Activated CD4-positive, alpha-beta T cell treated with anti-CD3 and anti-CD28 coated beads for 48 hours (primary cell): ENCODE measurements at places on chromosomes 7 and 10.
A peak's percentile ranks its signal among the peaks of the same experiment; 100 is the strongest.

DNA sequence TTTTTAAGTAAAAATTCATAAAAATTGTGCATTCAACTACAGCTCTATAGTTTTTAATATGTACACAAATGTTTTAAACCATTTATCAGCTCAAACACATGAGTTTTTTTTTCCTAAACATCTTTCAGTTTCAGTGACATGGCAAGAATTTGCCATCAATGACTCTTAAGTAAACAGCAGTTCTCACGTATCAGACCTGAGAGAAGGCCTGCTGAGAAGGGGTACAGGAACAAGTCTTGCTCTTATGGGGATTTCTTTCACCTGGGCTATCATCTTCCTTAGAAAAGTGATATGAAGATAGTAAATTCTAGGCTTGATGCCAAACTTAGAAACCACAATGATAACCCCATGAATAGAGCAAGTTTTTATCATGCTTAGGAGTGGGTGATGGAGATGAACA lies 467.8 kb downstream of the ARL4A start:
- no peak for DNase-seq

GRCh38 chr7:80726666-80727065 lies 88.2 kb downstream of the CD36 start:
- no peak for DNase-seq

DNA sequence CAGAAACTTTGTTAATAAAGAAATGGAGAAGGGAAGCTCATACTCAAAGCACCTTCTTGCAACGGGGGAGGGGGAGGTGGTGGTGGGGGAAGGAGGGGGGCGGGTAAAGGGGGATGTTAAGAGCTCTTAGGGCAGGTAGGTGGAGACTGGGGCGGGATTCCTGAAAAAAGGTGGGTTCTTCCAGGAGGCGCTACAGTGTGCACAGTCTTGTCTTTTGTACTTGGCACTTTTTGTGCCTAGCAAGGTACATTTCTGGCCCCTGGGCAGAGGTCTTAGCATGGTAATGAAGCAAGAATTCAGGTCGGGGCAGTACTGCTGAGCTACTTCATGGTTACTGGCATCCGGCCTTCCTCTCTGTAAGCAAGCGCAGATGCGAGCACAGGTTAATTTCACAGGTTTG lies 15.2 kb upstream of the LAMB4 start:
- no peak for DNase-seq

- DNase-seq, result no peak
Measured at GRCh38 chr7:46047581-46047980, 126.5 kb upstream of the IGFBP3 start.

DNA sequence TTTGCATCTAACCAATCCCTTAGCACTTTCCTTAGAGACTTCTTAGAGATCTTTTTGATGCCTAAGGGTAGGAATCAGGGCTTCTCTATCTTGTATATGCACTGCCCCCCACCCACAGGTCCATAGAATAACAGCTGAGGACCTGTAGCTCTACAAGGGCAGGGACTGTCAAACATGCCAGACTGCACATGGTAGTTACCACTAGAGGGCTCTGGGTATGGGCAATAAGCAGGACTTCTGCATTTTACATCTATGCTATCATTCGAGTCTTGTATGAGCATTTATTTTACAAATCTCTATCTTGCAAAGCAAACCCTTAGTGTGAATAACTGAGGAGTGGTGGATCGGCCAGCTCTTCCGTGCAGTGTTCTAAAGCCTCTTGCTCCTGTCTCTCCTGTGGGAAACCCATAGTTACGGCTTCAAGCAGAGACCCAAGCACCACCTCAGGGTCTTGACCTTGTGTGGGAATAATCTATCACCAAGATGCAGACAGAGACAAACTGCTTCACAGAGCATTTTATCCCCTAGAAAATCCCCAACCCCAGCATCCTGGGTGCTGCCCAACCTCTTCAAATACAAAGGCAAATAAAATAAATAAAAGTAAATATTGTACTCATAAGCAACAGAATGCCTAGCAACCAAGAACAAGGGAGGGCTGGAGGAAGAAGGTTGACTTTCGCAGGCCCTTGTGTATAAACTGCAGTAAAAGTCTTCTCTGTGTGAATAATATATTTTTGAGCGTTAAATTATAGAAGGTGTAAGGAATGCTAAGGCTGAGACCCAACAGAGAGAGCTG lies 219.3 kb downstream of the WDR11 start:
- no peak for DNase-seq

DNA sequence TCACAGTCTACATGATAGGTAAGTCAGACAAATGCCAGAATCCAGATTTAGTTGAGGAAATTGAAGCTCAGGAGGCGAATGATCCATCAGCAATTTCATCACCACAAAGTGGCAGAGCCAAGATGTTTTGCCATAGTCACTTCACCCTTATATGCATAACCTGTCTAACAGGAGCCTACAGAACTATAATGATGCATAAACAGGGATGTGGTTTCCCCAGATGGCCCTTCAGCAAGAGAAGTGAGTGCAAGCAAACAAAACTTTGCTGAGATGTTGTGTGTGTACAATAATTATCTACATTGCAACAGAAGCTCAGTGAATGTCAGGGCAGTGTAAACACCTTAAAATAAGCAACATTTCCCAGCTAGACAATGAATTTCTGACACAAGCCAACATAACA lies 28.6 kb downstream of the PON3 start:
- no peak for DNase-seq

DNA sequence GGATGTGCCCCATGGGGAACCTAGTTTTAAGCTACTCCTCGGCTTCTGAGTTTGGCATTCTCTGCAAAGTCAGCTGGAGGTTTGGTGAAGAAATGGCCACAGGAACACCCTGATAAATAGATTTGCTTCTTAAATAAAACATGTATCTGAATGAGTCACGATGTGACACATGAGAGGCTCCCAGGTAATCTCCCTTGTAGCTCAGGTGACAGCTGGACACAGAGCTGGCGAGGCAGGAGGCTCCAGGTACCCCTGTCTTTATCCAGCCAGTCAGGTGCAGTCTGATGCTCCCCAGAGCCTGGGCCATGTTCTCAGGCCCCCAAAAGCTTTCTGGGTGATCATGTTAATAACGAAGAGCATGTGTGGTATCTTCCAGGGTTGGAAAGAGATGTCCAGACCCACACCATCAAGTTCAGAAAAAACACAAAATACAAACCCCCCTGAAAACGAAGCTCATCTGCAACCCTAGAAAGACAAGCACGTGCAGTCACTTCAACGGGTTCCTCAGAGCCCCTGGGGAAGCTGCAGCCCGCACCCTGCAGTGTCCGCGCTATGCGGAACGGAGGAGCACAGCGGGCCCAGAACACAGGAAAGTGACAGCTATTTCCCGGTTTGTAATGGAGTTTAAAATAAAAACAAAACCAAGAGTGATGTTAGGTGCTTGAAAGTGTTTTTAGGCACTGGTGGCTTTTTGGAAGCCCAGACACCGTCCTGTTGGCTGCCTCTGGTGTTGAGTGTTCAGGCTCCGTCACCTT lies 69.4 kb downstream of the ZRANB1 start:
- DNase-seq, result no peak

- DNase-seq, result peak; percentile 73
Measured at GRCh38 chr10:73768881-73769280, 13.0 kb upstream of the CHCHD1 start.

GRCh38 chr7:129719980-129720732 lies 108.6 kb downstream of the NRF1 start:
- no peak for DNase-seq

GRCh38 chr7:33829536-33829935 lies 75.8 kb upstream of the BMPER start:
- DNase-seq, result no peak

- no peak for DNase-seq
Measured at GRCh38 chr7:4629287-4629895, 52.7 kb upstream of the FOXK1 start.

DNA sequence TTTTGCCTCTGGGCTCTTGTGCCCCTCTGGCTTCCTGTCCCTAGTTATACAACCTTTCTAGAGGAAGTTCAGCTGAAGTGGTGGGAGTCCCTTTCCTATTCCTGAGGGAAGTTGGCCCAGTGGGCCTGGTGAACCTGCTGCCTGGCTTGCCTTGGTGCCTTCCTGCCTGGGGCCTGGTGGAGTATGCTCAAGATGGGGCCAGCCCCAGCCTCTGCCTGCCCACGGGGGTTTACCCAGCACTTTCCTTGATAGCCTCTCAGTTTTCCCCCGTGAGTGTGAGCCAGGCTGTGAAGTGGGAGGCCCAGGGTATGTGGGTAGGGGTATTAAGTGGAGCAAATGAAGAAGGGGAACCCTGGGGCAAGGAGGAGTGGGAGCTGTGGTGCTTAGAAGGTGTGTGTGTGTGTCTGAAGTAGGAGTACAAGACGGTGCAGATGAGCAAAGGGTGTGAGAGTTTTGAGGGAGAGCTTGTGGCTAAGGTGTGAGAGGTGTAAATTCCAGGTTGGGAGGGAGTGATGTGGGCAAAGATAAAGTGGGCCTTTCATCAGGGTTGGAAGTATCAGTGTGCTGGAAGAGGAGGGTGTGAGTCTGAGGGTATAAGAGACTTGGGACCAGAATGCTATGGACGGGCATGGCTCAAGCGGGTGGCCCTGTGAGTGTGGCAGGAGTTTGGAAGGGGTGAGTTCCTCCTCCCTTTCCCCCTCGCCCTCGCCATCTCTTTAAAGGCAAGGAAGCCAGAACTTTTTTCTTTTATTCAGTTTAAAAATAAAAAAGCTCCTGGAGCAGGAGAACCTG lies 10.9 kb upstream of the PAX2 start:
- no peak for DNase-seq

- DNase-seq, result no peak
Measured at GRCh38 chr7:47225387-47226131, 356.4 kb downstream of the TNS3 start.
